ENCODE measurements at places on chromosomes 5 and 9.

DNA sequence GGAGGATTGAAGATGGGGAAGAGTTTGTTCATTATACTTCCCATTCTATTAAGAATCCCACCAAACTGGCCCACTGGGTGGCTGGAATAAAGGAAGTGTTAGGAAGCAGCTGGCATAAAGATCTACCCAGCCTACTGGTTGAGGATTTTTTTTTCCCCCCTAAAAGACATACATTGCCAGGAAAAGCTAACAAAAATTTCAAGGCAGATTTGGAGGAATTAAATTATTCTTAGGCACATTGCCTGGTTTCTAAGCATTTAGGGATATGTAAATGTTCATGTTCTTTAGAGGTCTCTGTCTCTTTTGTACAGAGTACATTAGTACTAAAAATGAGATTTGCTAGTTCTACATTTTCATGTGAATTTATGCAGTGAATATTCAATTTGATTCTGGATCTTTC, 8.3 kb downstream of the PIK3R1 start:
- DNase-seq: no peak

DNA sequence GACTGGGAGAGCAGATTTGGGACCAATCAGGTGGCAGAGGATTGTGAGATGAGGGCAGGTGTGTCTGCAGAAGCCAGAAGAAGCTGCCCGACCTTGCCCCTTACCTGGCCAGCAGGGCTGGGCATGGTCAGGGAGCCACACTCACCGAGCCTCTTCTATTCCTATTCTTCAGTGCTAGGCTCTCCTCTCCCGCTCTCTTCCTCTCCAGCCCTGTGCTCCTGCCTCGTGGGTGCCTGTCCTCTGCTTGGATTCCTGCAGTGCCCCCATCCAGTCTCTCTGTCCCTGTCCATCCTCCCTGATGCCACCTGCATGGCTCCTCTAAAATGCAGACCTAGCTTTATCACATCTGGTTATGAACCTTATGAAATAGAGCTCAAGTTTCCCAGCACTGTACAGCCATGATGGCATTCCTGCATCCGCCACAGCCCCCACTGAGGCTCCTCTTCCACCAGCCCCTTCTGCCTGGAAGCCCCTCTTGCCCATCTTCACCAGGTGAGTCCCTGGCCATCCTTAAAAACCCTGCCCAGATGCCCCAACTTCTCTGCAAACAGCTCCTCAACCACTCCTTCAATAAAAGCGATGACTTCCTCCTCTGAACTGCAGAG, 8.2 kb downstream of the UBE2QL1 start:
- no peak for DNase-seq

DNA sequence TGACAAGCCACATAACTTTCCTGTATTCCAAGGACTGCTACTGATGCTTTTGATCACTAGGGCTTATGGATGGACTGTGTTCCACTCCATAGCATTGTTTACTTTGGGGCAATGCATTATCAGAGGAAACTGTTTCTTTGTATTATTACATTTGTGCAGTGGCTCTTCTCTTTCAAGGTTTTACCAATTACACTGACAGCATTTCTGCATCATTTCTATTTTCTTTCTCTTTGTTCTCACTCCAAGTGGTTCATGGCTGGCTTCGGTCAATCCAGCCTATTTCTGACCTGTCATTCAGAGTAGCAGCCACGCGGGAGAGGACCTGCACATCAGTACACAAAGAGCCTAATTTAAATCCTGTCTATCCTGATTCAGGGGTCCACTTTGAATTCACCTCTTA, 711.0 kb downstream of the TLE4 start:
- no peak for DNase-seq

- DNase-seq: no peak
Observed at GRCh38 chr9:79390077-79390698, 181.6 kb upstream of the TLE4 start.

DNA sequence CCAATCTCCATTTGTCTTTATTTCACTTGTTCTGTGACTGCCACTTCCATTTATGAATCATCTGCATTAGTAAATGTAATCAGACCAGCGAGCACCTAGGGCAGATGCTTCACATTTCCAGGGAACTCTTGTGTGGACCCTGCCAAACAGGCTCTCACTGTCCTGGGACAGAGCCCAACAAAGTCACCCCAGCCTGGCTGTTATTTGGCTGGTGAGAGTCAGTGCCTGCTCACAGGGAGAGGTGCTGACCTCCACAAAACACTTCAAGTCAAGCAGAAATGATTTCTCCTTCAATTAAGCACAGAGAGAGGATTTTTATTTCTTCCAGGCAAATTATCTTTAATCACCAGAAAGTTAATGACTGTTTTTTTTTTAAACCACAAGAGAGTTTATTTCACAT, 568.0 kb downstream of the MTRR start:
- DNase-seq: no peak

Measured in stimulated activated CD8-positive, alpha-beta memory T cell treated with anti-CD3 and anti-CD28 coated beads, Interleukin-2, amount 100 ng/mL, for 1 hour (primary cell).